ENCODE measurements at places on chromosomes 1 and 21.

DNA sequence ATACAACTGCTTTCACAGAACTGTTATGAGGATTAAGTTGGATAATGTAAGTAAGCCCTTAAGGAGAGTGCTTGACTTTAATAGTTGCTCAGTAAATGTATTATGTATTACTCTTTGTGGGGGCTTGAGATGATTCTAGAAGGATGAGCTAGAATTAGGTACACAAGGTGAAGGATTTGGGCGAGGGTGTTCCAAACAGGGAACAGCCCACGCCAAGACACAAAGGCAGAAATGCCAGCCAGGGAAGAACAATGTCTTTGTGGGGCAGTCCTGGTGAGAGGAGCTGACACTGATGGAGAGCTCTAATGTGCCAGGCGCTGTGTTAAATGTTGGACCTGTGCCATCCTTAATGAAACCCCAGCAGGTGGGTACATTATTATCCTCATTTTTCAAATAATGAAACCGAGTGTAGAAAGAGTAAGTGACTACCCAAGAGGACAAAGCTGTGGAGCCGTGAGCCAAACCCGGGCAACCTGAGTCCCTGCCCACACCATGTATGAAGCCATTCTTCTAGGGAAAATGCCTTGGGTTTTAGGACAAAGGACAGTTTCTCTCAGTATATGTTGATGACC, 362.4 kb downstream of the HHAT start:
- no peak for DNase-seq

DNA sequence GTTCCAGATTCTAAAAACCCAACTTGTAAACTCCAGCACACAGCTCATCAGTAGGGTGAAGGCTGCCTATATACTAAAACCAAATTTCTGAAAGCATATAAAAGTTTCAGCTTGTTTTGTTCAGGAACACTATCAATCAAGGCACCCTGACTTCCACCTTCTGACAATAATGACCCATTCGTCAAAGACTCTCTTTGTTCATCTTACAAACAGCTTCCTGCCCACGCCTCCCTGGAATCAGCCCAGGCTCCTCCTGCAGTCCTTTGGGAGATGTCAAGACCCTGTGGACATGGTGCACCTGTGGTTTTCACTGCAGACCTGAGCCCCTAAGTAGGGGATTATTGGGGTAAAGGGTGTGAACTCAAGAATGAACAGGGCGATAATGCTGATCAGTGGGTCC, 178.9 kb upstream of the CAMK1G start:
- DNase-seq: no peak

GRCh38 chr1:41578712-41579335, 94.3 kb upstream of the EDN2 start:
- no peak for DNase-seq

GRCh38 chr1:25616987-25617624, 515 bp downstream of the MAN1C1 start:
- DNase-seq: no peak

- no peak for DNase-seq
Observed at GRCh38 chr1:206566999-206567398, 45.3 kb downstream of the EIF2D start.

DNA sequence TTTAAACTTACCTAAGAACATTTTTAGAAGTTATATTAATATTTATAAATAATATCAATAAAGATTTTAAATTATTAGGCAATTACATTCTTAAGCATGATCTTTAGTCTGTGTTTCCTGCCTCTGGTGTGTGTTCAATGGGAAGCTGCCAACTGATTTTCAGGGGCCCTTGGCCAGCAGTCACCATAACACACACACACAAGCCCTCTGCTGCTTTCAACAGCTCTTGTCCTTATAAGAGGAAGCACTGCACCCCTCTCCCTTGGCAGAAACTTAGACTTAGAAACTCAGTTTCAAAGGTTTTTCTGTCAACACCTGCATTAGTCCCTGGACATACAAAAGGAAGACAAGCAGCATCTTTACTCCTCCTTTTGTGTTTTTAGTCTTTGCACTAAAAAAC, 81.4 kb downstream of the VAV3 start:
- no peak for DNase-seq

GRCh38 chr21:41483415-41483814, 24.5 kb downstream of the TMPRSS2 start:
- DNase-seq: no peak

GRCh38 chr1:83769072-83769471, 229.9 kb downstream of the TTLL7 start:
- no peak for DNase-seq

DNA sequence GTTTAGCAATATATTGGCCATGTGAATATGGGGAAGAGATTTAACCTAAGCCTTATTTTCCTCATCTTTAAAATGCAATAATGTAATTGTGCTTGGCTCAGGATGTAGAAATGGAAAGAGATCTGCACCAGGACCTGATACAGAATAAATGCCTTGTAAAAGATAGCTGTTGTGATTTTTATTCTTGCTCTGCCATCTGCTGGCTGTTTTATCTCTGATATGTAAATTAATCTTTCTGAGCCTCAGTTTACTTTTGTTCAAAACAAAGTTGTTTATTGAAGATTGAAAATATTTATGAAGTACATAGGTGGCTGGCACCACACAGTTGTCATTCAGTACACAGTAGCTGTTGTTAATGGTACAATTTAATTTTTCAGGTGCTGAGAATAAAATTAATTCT, 21.9 kb downstream of the ZYG11B start:
- DNase-seq: no peak

GRCh38 chr1:20403423-20404145, 82.4 kb downstream of the CAMK2N1 start:
- no peak for DNase-seq
